ENCODE measurements at places on chromosomes 11 and 22.

DNA sequence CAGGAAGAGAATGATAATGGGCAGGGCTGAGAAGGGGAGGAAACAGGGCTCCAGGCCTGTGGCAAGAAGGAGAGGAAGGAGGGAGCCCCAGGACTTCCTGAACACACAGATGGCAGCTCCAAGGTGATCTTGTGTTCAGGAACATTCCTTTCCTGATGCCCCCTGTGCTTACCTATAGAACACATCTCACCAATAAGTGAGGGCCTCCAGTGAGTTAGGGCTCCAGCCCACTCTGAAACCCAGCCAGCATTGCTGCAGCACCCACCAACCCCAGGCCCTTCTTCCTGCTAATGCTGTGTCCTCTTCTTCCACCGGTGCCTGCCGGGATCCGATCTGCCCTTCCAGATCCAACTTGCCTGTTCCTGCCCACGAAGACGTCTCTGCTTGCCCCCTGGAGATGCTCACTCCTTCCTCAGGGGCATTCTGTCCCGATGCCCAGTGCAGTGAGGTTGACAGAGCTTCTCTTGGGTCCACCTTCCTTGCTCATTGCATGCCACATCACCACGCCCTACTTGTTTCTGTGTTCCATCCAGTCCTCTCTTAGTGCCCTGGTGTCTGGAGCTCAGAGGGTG, 17.4 kb downstream of the ANKK1 start:
- no peak for DNase-seq

GRCh38 chr11:100810146-100810545, 123.1 kb downstream of the ARHGAP42 start:
- no peak for DNase-seq

DNA sequence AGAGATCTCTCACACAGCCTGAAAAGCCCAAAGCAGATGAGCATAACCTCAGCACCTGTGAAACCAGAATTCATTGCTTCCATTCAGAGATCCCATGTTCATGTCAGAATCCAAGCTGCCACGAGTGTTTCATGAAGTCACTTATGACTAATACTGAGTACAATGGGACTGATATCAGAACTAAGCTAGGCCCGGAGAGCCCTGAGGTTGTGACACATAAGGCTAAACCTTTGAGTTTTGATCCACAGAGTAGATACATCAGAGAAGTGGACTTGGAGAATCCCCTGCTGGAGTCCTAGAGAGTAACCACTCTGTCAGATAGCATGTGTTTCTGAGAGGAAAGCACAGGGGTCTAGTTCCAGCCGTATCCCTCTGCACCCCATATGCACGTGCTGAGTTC, 890 bp upstream of the GLYATL1 start:
- DNase-seq = no peak

GRCh38 chr11:85355921-85356320, 271.2 kb downstream of the DLG2 start:
- no peak for DNase-seq

GRCh38 chr11:12785901-12786300, 111.7 kb downstream of the TEAD1 start:
- no peak for DNase-seq

GRCh38 chr11:113446938-113447337, 28.3 kb downstream of the DRD2 start:
- no peak for DNase-seq

DNA sequence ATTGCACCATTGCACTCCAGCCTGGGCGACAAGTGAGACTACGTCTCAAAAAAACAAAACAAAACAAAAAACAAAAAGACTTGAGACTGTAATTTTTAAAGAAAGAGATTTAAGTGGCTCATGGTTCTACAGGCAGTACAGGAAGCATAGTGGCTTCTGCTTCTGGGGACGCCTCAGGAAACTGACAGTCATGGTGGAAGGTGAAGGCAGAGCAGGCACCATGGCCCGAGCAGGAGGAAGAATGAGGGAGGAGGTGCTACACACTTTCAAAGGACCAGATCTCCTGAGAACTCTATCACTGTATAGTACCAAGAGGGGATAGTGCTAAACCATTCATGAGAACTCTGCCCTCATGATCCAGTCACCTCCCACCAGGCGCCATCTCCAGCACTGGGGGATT, 52.0 kb downstream of the CBL start:
- no peak for DNase-seq

GRCh38 chr11:131064373-131064991, 148.2 kb upstream of the SNX19 start:
- DNase-seq = peak; percentile 81

DNA sequence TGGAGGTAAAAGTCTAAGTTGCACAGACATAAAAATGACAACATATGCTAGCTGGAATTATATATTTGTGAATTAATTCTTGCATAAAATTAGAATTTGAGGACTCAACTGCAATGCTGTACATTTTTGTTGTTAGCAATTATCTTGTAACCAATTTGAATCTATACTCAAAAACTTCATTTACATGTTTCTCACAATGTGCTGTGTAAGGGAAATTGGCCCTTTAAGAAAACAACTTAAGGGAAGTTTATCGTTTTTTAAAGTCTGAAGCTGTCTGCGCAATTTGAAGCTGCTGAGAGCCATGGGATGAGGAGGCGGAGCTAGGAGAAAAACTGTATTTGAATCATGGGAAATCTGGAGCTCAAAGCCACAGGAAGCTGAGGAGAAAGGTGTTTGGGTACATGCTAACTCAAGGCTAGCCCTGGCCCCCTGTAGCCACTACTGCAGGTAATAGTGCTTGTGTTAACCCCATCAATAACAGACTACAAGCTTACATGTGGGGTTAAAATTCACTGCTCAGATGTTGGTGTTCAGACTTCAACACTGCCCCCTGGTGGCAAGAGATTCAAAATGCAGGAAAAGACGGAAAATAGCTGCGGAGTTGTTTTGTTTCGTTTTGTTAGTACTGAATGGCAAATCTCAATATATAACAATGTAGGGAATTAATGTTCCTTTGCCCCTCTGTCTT, 126.1 kb downstream of the BRD1 start:
- no peak for DNase-seq
